Fibroblast of lung (primary cell): ENCODE measurements at places on chromosomes 7 and 10. TPM values are rescaled to one million over a fixed set of nuclear protein-coding genes. Genes with fewer than 3 reads are reported as not detected.

The LIPN gene
- total RNA-seq: not detected in 2 replicates

The C1QL3 gene
- 0.17 TPM in 1 of 2 replicates, not detected in the other for total RNA-seq

The CYP2E1 gene
- total RNA-seq: 0.26 and 0.50 TPM in 2 replicates

The NPFFR1 gene
- total RNA-seq: under 0.01 TPM in 1 of 2 replicates, not detected in the other

The ANKRD61 gene
- total RNA-seq: 0.17 and 0.26 TPM in 2 replicates

The CREB5 gene
- total RNA-seq: 3.1 and 28.4 TPM in 2 replicates

The CLEC5A gene
- not detected in 2 replicates for total RNA-seq

The ZNF138 gene
- 3.9 and 4.1 TPM in 2 replicates for total RNA-seq

The CALHM1 gene
- total RNA-seq: not detected in 2 replicates
